ENCODE measurements at places on chromosomes 11 and 22.

DNA sequence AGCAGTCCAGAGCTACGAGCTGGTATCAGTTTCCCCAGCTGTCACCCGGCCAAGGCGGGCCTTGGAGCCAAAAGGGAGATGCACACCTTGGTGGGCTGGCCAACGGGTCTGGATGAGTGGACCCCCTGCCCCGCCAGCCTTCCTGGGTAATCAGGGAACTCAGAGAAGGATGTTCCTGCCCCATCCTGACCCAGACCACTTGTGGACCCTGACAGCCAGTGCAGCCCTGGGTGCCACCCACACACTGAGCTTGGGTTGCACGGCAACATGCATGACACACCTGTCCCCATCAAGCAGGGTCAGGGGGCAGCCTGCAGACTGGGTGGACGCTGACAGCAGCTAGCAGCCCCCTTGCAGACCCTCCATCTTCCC is 8.6 kb downstream of the SLC25A1 start:
- DNase-seq: peak; percentile 77

- no peak for DNase-seq
Measured at GRCh38 chr11:12626616-12627015, 47.6 kb upstream of the TEAD1 start.

- no peak for DNase-seq
Measured at GRCh38 chr11:134760299-134760698, 348.3 kb upstream of the B3GAT1 start.

GRCh38 chr11:127471662-127472061 is 471.1 kb upstream of the KIRREL3 start:
- DNase-seq: no peak

GRCh38 chr22:38398609-38399461 is 56.2 kb downstream of the KCNJ4 start:
- peak; percentile 96 for DNase-seq

GRCh38 chr11:4551346-4551979 is 6.5 kb downstream of the OR52M1 start:
- peak; percentile 46 for DNase-seq

- no peak for DNase-seq
Measured at GRCh38 chr11:3939211-3939610, 83.7 kb downstream of the STIM1 start.

GRCh38 chr11:279966-280705 is 1.9 kb downstream of the NLRP6 start:
- peak; percentile 83 for DNase-seq

DNA sequence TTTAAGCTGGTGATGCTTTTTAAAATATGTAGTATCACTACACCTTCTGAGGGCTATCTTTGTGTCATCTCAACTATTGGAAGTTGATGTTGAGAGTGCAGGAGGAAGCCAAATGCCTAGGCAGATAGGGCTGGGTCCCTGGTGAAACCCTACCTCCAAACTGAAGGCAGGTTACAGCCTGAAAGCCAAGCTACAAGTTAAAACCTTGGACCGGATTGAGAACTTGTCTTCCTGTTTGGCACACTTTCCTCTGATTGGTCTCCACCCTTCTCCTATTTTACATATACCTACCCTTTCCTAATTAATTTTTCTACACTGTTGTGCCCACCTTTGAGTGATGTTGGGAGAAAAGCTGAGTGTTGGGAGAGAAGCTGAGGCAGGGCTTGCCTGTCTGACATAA is 287.8 kb upstream of the CNTN5 start:
- no peak for DNase-seq

GRCh38 chr11:107665018-107665417 is 46.8 kb downstream of the SLN start:
- DNase-seq: no peak

GRCh38 chr11:30254307-30255298 is 23.8 kb downstream of the FSHB start:
- DNase-seq: peak; percentile 3

GRCh38 chr11:108891143-108891542 is 226.3 kb downstream of the DDX10 start:
- no peak for DNase-seq

- no peak for DNase-seq
Measured at GRCh38 chr22:17214416-17215043, 4.7 kb downstream of the ADA2 start.

DNA sequence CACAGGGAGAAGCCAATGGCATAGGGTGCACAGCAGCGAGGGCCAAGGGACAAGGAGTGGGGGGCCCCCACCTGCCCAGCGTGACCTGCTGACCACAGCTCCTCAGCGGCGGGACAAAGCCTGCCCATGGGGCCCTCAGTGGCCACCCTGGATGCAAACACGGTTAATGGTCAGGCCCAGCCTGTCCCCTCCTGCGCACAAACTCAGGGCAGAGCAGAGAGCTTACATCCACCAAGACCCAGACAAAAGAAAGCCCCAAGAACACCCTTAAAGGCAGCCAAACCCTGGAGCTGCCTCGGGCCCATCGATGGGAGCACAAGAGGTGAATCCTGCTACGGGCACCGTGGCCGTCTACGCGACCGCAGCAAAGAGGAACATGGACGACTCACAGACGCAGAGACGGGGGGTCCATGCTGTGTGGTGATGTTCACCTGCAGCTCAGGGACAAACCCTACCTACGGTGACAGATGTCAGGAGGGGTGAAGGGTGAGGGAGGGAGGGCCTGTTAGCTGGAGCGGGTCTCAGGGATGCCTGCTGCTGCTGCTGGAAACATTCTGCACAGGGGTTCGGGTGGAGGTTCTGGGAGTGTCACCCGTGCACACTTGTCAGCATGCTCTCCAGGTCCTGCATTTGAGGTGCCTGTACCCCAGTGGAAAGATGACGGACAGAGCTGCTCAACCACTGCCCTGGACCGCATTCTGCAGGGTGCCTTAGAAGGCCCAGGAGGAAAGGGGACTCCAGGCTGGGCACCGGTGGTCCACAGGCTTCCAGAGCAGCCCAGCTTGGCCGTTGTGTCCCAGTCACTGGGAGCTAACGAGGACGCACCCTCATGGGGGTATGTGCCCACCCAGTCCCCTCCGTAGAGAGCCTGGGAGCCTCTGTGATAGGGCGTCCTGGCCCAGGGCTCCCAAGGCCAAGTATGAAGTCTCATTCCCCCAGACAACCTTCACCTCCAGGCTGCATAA is 11.6 kb downstream of the ASCL2 start:
- DNase-seq: no peak

DNA sequence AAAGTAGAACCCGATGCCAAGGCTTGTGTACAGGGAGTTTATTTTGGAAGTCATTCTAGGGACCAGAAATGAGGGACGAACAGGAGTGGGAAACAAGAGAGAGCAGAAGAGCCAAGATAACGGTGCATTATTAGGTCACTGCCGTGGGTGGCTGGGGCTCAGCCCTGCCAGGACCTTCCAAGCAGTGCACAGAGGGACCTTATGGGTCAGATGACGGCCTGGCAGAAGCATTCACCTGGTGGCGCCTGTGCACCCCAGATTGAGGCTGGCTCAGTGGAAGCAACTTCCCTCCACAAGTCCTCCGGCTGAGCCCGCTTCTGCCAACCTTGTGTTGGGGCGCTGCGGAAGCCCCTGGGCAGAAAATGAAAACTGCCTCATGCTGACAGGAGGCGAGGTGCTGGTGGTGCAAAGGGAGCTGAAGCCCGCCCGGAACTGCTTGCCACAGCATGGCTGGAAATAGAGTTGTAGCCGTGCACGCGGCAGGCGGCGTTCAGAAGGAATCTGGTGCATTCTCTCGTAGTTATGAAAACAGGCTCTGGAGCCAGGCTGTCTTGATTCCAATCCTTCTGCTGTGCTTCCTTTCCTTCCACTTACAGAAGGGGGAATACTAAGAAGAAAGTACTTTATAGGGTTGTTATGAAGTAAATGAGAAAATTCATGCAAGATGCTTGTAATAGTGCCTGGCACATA is 22.2 kb upstream of the TP53I11 start:
- DNase-seq: no peak

DNA sequence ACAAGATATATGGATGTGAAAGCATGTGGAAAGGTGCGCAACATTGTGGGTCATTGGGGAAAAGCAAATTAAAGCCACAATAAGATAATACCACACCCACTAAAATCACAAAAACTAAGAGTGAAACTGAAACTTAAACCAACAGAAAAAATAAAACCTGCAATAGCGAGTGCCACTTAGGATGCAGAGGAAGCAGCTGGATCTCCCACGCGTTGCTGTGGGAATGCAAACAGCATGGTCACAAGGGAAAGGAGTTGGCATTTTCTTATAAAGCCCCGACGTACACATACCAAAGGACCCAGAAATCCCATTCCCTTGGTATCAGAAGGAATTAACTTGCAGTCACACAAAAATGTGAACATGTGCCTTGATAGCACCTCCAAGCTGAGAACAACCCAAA is 712.0 kb downstream of the TBC1D22A start:
- peak; percentile 46 for DNase-seq

GRCh38 chr11:130582981-130583380 is 134.5 kb downstream of the ADAMTS15 start:
- no peak for DNase-seq

DNA sequence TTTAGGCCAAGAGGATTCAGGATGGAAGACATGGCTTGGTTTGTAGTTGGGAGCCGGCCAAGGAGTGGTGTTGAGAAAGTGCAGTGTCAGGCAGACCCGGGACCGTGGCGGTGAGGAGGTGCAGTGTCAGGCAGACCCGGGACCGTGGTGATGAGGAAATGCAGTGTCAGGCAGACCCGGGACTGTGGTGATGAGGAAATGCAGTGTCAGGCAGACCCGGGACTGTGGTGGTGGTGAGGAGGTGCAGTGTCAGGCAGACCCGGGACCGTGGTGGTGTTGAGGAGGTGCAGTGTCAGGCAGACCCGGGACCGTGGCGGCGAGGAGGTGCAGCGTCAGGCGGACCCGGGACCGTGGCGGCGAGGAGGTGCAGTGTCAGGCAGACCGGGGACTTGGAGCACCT is 59.7 kb downstream of the LRP5 start:
- DNase-seq: peak; percentile 82

DNA sequence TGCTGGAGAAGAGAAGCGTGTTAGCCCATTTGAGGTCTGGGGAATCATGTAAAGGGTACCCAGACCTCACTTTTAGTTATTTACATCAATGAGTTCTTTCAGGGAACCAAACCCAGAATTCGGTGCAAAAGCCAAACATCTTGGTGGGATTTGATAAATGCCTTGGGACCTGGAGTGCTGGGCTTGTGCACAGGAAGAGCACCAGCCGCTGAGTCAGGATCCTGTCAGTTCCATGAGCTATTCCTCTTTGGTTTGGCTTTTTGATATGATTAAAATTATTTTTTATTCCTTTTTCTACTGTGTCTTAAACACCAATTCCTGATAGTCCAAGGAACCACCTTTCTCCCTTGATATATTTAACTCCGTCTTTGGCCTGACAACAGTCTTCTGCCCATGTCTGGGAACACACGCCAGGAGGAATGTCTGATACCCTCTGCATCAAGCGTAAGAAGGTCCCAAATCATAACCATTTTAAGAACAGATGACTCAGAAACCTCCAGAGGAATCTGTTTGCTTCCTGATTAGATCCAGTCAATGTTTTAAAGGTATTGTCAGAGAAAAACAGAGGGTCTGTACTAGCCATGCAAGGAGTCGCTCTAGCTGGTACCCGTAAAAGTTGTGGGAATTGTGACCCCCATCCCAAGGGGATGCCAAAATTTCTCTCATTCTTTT is 65.2 kb downstream of the ALX4 start:
- DNase-seq: no peak

DNA sequence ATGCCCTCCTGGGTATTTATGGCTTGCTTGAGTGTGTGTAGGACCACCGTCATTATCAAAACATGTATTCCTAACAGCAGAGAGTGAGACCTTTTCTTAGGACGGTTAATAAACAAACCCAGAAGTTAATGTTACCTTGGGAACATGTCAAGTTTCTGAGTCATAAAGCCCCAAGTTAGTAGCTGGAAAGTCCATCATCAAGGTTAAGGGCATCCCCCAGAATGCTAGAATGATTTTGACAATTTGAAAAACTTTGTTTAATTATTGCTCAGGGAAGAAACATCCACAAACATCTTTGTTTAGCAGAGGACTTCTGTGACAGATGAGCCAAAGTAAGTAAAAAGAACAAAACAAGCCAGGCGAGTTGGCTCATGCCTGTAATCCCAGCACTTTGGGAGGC is 20.0 kb downstream of the CAVIN3 start:
- no peak for DNase-seq

GRCh38 chr11:130208241-130209127 is 48.9 kb downstream of the ST14 start:
- peak; percentile 46 for DNase-seq

GRCh38 chr22:36163497-36163896 is 2.9 kb upstream of the APOL3 start:
- no peak for DNase-seq

DNA sequence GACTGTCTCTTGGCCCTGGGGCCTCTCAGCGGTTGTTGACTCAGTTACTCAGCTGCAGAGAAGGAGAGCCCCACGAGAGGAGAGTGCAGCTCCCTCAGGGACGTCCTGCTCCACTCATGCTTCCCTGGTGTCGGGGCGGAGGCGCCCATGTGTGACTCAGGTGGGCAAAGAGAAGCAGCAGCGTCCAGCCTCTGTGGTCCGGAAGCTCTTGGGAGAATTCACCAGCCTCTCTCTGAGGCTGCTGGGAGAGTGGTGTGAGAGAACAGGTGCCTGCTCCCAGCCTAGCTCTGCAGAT is 25.7 kb downstream of the GLB1L2 start:
- no peak for DNase-seq

GRCh38 chr22:23110190-23110921 is 31.4 kb downstream of the RSPH14 start:
- peak; percentile 27 for DNase-seq

GRCh38 chr11:2826679-2827056 is 58.9 kb downstream of the CDKN1C start:
- no peak for DNase-seq

DNA sequence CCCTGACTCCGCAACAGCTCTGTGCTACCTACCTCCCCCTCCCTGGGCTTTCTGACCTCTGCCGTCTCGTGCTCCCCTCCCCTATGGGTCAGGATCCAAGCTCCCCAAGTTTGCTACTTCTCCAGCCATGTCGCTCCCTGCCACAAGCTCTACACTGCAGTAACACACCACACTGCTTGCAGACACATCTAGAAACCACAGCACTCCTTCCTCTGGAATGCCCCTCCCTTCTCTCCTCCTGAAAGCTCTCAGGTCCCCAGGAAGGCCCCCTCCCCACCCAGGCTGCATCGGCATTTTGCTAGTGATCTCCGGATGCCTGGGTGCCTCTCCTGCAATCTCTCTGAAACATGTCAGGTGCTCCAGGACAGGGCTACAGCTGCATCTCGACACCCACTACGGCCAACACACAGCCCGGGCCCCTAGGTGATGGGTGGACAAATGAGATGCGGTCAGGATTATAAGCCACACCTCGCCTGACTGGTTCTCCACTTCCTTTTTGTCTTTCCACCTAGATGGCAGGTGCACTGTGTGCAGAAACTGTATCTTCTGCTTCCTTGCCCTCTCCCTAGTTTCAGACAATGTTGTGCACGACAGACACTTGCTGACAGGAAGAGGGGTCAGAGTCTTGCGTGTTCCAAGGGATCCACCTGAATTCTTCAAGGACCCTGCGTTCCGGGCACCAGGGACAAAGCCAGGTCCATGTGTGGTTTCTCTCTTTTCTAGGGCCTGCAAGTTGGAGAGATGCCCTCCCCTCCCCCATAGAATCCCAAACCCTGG is 22.9 kb downstream of the RPUSD4 start:
- DNase-seq: no peak
